Hepatic stellate cell (primary cell): ENCODE measurements at places on chromosomes 6 and 20.

DNA sequence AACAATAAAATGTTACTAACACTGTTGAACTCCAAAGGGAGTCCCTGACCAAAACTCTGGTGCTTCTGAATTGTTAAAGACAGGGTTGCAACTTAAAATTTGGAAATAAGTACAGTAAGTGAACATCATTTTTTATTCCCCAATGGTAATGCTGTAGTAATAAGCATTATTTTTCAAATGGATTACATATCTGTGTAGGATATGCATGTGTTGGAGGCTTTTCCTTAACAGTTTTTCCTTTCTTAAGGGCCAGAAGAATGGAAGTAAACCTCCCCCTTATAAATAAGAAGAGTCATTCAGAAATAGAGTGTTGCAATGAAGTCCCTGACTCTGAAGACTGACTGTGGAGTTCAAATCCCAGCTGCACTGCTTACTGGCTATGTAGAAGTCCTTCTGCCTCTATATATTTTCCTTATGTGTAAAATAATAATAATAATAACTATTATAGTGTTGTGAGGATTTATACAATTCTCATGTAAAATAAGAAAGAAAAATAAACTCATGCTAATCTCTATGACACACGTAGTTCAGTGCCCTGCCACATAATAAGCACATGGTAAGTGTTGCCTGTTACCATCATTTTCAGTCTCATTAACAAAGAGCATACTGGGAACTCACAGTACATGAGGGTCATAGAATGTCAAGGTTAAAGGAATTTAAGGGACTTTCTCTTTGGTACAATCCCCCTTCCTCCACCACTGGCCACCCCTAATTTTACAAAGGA is 129.8 kb upstream of the SMLR1 start:
- DNase-seq = no peak

DNA sequence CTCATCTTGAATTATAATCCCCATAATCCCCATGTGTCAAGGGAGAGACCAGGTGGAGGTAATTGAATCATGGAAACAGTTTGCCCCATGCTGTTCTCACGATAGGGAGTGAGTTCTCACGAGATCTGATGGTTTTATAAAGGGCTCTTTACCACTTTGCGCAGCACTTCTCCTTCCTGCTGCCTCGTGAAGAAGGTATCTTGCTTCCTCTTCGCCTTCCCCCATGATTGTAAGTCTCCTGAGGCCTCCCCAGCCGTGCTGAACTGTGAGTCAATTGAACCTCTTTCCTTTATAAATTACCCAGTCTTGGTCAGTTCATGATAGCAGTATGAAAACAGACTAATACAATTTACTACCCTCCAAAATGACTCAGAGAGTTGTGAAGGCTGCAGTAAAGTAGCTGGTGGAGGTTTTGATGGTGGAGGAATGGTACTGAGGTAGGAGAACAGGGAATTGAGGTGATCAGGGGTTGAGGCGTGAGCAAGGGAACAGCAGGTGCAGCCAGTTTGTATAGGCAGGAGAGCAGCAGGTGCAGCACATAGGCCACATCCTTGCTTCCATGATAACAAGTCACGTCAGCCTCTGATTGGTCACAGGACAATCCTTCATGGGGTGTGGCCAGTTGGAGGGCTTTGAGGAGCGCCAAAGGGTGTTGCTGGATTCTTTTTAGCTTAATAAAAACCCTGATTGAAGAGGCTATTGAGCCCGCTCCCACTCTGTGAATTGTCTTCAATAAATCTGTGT is 150.0 kb downstream of the CDC5L start:
- DNase-seq = no peak

GRCh38 chr6:4732691-4733315 is 43.4 kb upstream of the CDYL start:
- DNase-seq = peak; percentile 86

DNA sequence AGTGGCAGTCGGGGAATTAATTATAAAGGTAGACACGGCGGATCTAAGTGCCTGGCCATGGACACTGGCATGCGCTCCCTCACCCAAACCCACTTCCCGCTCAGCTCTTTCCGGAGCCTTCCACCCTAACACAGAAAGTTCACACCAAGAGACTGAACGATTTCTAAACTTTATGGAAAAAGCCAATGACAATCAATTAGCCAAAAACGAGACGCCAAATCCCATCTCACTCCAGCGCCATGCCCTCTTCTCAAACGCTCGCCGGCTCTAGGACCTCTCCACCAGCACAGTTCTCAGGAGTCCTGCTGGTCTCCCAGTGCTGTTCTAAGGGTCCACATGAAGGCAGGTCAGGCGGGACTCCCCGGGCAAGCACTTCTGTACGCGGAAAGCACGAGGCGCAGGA is 641 bp downstream of the SF3B5 start:
- no peak for DNase-seq

GRCh38 chr20:61989741-61990140 is 75.9 kb downstream of the TAF4 start:
- DNase-seq = no peak

- DNase-seq = no peak
These were observed 75.5 kb downstream of the LAMA4 start for GRCh38 chr6:112178846-112179245.

- DNase-seq = no peak
These were observed 243.9 kb downstream of the PKHD1 start for GRCh38 chr6:51843456-51844056.

GRCh38 chr6:41555326-41556300 is 9.4 kb downstream of the FOXP4 start:
- no peak for DNase-seq

DNA sequence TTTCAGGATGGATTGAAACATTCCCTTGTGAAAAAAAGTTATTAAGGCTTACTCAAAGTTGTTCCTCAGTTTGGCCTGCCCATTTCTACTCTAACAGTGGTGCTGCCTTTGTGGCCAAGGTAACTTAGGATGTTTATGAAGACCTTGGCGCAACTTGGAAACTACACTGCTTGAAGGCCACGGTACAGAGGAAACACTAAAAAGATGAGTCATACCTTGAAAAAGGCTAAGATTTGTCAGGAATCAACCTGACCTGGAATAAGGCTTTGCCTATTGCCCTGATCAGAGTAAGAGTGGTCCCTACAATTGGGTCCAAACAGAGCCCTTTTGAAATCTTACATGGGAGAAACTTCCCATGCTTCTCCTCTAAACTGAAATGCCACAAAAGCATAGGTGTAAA is 119.9 kb upstream of the MOCS1 start:
- no peak for DNase-seq

GRCh38 chr20:62900052-62900691 is 26.1 kb downstream of the DIDO1 start:
- DNase-seq = peak; percentile 95

- DNase-seq = no peak
These were observed 10.1 kb upstream of the ITPR3 start for GRCh38 chr6:33610779-33611732.

GRCh38 chr6:33587529-33587928 is 7.5 kb upstream of the BAK1 start:
- no peak for DNase-seq

DNA sequence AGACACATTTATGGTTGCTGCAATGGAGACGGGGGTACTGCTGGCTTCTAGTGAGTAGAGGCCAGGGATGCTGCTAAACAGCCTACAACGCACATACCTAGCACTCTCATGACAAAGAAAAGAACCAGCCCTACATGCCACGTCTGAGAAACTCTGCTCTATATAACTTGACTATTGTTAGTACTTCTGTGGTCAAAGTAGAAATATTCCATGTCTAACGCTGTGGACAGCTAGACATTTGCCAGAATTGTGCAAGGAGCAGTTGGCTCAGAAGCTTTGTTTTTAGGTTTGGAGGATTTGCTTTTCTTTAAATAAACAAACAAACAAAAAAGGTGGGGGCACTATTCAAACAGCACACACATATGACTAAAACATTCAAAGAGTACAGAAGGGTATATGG is 20.5 kb downstream of the UBE2V1 start:
- no peak for DNase-seq

DNA sequence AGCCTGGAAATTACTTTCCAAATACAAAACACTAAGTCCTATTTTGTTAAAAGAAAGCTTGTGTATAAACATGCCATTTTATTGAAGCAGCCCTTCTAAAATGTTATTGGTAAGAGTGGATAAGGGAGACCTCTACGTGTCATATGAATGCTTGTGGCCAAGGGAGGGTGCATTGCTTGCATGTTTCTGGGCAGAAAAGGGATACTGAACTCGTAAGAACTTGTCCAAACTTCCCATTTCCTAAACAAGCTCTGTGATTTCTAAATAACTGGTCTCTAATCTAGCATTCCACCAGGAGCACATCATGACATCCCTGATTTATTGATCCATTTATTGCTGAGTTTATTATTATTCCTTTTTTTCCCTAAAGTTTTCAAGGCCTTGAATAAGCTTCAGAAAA is 474.1 kb downstream of the CD109 start:
- DNase-seq = peak; percentile 15

DNA sequence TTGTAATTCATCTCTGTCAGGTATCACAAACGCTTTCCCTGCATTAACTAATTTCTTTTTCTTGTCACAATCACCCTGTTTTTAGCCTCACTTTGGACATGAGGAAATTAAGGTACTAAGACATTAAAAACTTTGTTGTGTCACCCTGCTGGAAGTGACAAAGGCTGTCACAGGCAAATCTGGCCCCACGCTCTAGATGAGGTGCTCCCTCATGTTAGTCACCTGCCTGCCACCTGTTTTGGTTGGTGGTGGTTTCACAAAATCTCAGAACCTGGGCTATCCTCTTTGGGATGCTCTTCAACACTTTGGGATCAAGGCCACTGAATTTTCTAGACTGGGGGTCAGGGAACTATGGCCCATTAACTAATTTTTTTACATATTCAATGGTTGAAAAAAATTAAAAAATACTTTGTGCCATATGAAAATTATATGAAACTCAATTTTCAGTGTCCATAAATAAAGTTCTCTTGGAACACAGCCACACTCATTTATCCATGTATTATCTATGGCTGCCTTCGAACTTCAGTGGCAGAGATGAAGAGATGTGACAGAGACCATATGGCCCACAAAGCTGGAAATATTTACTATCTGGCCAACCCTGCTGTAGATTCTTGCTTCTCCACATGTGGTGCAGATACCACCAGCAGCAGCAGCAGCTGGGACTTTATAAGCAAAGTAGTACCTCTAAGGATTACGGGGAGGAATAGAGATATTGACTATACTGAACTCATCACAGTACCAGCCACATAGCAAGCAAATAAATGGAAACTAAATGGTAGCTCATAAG is 16.1 kb upstream of the TNFAIP3 start:
- no peak for DNase-seq

GRCh38 chr6:8731874-8732273 is 296.5 kb upstream of the SLC35B3 start:
- DNase-seq = no peak

GRCh38 chr20:56372850-56373249 is 14.1 kb downstream of the FAM210B start:
- no peak for DNase-seq

DNA sequence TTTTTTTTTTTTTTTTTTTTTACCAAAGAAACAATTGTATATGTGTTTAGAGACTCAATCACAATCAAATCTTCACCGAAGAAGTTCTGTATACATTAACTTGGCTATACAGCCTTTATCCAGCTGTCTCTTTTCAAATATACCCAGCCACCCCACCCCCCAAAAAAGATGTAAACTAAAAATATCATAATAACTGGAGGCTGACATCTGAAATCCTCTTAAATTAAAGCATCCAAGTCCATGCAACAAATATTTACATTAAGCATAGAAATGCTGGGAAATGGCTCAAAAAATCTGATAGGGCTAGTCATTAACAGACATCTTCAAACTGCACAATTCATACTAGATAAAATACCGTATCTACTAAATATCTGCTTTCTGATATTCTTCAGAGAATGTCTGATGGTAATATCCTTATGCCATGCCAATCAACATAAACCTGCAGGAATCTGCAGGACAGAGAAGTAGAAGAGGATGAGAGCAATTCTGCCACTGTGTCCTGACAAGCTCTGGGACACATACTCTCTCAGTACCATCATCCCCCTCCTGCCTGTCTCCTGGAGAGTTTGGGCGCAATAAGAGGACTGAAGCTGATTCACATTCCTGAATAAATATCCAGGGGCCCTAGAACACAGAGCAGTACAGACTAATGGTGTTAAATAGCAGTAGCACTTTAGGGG is 152.4 kb downstream of the KIF6 start:
- no peak for DNase-seq

DNA sequence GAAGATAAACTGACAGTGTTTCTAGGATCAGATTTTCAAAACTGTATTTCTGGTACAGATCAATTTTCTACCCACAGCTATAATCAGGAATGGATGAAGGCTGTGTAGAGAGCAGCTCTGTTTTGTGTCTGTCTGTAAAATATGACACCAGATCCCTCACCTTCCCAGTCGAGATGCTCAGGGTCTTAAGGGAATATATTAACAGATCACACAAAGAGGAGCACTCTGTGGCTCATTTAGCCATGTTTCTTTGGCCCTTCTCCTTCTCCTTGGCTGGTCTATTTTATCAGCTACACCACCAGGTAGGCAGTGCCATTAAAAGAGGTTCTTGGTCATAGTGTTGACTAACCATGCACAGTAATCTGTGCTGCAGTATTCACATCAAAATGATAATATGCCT is 82.6 kb downstream of the PREP start:
- DNase-seq = no peak

- no peak for DNase-seq
These were observed 206.4 kb downstream of the DTNBP1 start for GRCh38 chr6:15456422-15456821.

GRCh38 chr6:5590187-5590586 is 328.9 kb downstream of the FARS2 start:
- no peak for DNase-seq

- no peak for DNase-seq
These were observed 147.4 kb upstream of the PRND start for GRCh38 chr20:4574356-4574690.

DNA sequence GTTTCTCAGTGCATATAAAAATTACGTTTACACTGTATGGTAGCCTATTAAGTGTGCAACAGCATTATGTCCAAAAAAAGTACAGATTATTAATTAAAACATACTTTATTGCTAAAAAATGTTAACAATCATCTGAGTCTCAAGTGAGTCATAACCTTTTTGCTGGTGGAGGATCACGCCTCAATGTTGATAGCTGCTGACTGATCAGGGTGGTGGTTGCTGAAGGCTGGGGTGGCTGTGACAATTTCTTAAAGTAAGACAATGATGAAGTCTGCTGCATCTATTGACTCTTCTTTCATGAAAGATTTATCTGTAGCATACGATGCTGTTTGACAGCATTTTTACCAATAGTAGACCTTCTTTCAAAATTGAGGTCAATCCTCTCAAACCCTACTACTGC is 155.1 kb downstream of the BTBD9 start:
- DNase-seq = no peak

DNA sequence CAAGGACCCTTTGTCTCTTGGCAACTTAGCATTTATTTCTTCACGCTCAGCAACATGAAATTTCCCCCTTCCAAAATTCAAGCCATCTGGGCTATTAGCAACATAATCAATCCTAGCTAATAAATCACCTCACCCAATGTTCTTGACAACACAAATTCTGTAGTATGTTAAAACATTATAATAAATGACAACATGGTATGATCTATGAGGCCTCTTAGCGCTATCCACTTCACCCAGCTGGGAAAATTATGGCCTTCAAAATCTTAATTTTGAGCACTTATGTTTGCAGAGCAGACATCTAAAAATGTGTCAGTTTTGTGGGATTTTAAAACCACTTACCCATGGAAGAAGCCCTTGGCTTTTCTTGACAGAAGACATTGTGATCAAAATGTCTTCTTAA is 181.9 kb downstream of the HDGFL1 start:
- DNase-seq = no peak

- peak; percentile 54 for DNase-seq
These were observed 66.0 kb upstream of the STX16 start for GRCh38 chr20:58584881-58585752.
